ENCODE measurements at places on chromosomes 5 and 9. TPM values are rescaled to one million over a fixed set of nuclear protein-coding genes. Genes with fewer than 3 reads are reported as not detected.

GRCh38 chr5:118311103-118311819 is 677.1 kb downstream of the DTWD2 start:
- no peak for DNase-seq

GRCh38 chr5:173727839-173728778 is 111.7 kb upstream of the BOD1 start:
- no peak for DNase-seq

The BNC2 gene
- total RNA-seq: not detected

The SHB gene
- 1.1 TPM for total RNA-seq

The PCDHGA11 gene
- not detected for total RNA-seq

The PCDHA1 gene
- total RNA-seq: not detected

DNA sequence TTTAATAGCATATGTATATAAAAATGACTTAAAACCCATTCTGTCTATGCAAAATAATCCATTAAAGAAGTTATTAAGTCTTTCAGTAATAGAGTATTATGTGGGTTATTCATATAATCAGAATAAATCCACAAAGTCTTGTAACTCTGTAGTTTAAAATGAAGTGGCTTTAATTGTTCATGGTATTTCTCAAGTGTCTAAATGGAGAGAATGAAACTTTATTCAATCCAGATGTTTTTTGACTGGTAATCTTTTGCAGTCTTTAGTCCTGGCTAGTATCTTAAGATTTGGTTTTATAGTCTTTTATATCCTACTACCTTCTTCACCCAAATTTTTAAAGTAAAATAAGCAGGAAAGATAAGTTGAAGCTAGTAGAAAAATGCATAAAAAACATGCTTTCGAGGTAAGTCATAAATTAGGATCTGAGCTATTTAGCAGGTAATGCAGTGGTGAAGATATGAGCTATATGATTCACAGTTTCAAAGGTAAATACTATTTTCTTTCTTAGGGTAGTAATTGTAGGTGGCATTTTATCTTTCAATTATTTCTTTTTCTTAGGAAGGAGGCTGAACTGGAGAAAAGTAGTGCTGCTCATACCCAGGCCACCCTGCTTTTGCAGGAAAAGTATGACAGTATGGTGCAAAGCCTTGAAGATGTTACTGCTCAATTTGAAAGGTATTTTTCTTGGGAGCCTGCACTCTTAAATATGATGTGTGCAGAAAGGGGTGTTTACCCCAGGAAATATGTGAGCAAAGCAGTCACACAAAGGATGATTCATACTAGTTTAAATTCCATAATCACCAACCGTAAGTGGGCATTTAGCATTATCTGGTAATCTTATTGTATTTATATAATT is 17.9 kb downstream of the HMMR start:
- DNase-seq: no peak

- no peak for DNase-seq
Measured at GRCh38 chr5:1463326-1464095, 18.3 kb upstream of the SLC6A3 start.

DNA sequence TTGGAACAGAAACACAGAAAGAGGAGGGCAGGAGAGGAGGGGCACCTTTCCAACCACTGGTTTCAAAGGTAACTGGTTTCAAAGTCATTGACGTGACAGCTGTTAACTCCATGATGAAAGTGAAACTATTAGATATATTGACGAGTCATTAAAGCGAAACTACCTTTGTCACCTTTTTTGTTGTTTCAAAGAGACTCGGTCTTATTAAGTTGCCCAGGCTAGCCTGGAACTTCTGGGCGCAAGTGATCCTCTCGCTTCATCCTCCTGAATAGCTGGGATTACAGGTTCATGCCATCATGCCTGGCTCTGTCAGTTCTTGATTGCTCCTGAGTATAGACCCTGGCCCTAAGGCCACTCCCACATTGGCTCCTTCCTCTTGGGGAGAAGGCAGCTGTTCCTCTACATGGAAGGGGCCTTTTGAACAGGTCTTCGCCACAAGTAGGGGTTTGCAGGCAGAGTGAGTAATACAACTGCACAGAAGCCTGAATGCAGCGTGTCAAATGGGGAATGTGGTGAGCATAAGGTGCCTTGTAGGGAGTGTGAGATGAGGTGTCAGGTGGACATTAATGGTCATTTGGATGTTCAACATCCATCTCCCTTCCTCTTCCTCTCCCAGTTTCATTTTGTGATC is 3.4 kb upstream of the F12 start:
- DNase-seq: no peak

- no peak for DNase-seq
Measured at GRCh38 chr5:91875196-91875779, 492.2 kb upstream of the ARRDC3 start.

DNA sequence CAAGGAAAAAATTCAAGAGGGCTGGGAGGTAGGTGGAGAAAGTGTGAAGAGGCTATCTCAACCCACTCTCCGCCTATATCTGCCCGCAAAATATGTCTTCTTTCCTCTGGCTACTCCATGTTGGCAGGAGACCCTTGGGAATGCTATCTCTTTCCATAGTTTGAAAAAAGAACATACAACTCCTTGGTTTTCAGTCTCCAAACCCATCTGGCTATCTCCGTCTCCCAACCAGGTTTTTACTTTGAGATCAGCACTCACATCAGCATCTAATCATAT is 109.9 kb upstream of the IFNE start:
- no peak for DNase-seq

GRCh38 chr5:17992291-17992690 is 358.0 kb downstream of the TAF11L14 start:
- DNase-seq: no peak

GRCh38 chr5:122465031-122465577 is 153.1 kb downstream of the SNCAIP start:
- DNase-seq: no peak

DNA sequence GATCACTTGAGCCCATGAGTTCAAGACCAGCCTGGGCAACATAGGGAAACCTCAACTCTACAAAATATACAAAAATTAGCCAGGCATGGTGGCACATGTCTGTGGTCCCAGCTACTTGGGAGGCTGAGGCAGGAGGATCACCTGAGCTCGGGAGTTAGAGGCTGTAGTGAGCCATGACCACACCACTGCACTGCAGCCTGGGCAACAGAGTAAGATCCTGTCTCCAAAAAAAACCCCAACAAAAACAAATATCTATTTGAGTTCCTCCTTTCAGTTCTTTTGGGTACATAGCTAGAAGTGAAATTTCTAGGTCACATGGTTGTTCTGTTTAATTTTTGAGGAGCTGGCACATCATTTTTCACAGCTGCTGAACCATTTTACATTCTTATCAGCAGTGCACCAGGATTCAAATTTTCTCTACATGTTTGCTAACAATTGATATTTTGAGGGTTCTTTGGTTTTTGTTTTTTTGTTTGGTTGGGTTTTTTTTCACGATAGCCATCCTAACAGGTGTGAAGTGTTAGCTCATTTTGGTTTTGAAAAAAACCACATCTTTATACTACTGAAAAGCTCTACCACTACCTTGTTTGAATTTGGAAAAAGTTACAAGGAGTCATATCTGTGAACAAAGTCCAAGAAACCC is 176.9 kb upstream of the SLC12A2 start:
- no peak for DNase-seq

DNA sequence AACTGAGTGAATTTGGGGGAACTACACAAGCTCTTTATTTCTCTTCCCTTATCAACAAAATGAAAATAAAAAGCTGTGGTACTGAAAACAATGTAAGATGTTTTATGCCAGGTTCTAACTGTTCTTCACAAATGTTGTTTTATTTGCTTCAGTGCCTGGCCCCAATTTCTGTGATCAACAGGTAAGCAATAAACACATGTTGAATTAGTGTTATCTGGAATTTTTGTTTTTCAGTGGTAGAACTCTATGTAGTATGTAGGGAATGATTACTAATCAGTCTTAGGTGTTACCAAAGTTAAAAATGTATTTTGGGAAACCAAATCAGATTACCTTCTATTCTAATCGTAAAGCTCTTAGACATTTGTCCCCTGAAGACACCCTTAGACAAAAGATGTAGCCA is 7.5 kb upstream of the DPYSL3 start:
- DNase-seq: no peak

DNA sequence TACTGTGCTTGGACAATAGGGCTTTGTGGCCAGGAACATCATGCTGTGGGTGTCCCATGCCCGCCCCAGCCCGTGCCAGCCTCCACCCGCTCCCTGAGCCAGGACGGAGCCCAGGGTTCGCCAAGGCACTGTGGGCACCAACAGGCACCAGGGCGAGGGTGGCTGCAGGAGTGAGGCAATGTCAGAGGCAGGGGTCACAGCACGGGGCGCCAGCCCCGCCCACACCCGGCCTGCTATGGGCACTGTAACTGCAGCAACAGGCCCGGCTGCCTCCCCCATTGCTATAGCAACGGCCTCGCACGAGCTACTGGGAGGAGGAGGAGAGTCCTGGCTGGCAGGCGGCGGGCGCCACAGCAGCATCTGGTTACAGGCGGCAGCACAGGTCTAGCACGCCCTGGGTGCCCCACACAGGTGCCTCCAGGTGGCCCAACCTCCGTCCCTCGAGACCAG is 2.5 kb downstream of the ABCA2 start:
- DNase-seq: no peak

DNA sequence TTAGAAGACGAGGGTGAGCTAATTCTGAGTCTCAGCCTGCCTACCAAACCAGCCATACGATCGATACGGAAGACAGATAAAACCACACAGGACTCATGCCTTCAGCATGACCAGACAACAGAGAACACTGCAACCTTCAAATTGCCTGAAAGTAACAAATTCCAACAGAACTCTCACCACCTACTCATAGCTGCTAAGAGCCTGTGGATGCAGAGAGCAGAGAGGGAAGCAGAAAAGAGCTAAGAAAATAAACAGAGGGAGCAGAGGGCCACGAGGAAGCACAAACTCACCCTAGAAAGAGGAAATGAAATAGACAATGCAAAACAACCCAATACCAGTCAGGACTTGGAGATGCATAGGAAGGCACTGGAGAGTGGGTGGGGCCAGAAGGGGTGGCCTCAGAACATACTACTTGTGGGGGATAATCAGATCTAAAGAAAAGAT is 86.7 kb upstream of the TAS2R1 start:
- no peak for DNase-seq

- no peak for DNase-seq
Measured at GRCh38 chr5:133704411-133704810, 92.1 kb upstream of the FSTL4 start.

- DNase-seq: no peak
Measured at GRCh38 chr5:154644745-154645411, 110.3 kb upstream of the LARP1 start.

The PPP3R2 gene
- not detected for total RNA-seq

- DNase-seq: no peak
Measured at GRCh38 chr9:31541721-31542281, 842.6 kb upstream of the ACO1 start.

All from activated CD8-positive, alpha-beta memory T cell treated with anti-CD3 and anti-CD28 coated beads, Interleukin-2, amount 10 ng/mL, durations not matched to agents 7 days and 5 days (primary cell).